ENCODE measurements at places on chromosomes 16 and 17. TPM values are rescaled to one million over a fixed set of nuclear protein-coding genes. Genes with fewer than 3 reads are reported as not detected.

CCDC137 gene
- 7.7 TPM for total RNA-seq

TNFRSF17 gene
- total RNA-seq, result 0.48 TPM

CD300LG gene
- not detected for total RNA-seq

FBXO39 gene
- not detected for total RNA-seq

TEX14 gene
- not detected for total RNA-seq

NOL3 gene
- 29.4 TPM for total RNA-seq

VASN gene
- total RNA-seq, result 28.3 TPM

CEP95 gene
- total RNA-seq, result 20.2 TPM

FBXW10 gene
- not detected for total RNA-seq

LRRC46 gene
- total RNA-seq, result not detected

C17orf107 gene
- total RNA-seq, result 0.12 TPM

CDH16 gene
- not detected for total RNA-seq

Measured in RPMI7951 (cell line).